Urothelium cell line (cell line): ENCODE measurements at places on chromosomes 1 and 21.

DNA sequence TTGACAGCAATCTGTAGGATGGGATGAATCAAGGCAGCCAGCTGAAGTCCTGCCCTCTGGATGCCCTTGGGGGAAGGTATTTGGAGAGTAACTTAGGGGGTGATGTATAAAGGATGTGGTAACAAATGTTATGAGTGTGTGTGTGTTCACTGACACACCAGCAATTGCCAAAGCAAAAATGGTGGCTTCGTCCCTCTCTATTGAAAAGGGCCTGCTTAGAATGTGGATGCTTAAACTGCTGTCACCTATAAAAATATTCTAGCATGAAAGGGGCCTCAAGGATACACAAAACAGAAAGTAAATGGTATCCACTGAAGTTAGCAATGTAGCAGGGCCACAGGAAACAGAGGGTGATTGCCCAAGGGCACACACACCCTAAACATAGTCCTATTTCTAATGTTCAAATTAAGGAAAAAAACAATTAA, 15.1 kb upstream of the AIM2 start:
- peak; percentile 10 for DNase-seq

- no peak for DNase-seq
These were observed 17.6 kb downstream of the LMO4 start for GRCh38 chr1:87346130-87346814.

DNA sequence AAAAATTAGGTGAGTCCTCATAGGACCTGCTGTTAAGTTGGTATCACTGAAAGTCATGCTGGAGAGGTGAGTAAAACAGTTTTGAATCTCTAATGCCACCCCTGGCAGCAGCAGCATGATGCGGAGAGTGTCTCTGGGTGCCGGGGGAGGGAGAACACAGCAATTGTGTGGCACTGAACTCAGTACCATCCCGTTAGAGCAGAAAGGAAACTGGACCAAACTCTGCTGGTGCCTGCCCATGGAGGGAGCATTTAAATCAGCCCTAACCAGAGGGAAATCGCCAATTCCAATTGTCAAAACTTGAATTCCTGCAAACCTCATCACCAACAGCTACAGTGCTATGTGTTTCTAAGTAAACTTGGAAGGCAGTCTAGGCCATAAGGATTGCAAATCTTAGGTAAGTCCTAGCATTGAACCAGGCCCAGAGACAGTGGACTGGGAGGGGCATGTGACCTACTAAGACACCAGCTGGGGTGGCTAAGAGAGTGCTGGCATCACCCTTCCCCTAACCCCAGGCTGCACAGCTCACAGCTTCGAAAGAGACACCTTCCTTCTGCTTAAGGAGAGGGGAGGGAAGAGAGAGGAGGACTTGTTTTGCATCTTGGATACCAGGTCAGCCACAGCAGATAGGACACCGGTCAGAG, 30.0 kb downstream of the CD53 start:
- DNase-seq: no peak

DNA sequence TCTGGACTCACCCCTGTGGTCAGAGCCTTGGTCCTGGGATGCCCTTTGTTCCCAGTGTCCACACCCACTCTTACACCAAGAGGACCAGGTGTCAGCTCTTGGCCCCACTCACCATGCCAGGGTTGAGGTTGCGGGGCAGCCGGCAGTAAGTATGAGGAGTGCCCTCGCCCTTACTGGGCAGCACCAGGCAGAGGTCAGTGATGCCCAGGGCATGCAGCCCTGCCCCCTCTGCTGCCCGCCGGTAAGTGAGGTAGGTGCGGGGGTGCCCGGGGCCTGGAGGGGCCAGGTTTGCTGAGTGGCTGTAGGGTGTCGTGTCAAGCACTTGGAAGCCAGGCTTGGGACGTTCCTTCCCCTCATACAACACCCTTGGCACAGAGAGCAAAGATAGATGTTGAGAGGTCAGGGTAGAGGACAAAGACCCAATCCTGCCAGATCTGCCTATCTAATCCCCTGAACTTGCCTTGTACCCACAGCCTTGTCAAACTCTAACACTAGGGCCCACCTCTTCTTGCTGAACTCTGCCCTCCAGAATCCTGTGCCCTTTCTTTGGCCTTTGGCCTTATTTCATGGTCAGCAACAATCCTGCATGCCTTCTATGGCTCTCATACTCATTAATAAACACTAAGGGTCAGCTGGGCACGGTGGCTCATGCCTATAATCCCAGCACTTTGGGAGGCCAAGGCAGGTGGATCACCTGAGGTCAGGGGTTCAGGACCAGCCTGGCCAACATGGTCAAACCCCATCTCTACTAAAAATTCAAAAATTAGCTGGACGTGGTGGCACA, 3.6 kb downstream of the DENND4B start:
- DNase-seq: no peak

DNA sequence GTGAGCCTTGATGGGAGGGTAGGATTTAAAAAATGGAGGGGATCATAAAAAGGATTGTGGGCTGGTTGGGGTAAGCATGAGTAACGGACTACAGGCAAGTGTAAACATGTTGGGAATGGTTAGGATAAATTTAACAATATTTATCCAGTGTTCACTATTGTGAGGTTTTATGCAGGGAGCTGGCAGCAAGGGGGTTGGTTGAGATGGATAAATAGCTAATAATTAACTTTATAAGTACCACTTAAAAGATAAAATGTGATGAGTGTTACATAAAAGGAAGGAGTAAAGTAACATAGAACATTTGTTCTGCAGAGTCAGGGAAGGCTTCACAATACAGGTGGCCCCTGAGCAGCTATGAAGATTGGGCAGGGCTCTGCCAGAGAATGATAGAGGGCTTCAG, 109.0 kb downstream of the NGF start:
- DNase-seq: no peak

DNA sequence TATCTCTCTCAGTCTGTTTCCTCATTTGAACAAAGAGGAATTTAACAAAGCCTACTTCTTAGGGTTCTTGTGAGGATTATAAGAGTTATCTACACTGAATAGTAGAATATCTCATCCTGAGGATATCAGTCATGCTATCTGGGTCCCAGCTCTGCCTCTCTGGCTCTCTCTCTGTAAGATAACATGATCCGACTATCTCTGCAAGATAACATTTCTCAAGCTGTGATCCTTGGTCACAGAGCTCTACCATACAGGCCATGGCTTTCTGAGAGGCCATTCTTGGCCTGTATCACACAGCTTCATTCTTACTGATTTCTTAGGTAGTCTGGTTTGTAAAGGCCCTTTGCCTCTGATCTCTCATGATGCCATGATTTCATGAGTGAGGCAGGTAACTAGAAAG, 71.0 kb upstream of the TRABD2B start:
- DNase-seq: no peak

DNA sequence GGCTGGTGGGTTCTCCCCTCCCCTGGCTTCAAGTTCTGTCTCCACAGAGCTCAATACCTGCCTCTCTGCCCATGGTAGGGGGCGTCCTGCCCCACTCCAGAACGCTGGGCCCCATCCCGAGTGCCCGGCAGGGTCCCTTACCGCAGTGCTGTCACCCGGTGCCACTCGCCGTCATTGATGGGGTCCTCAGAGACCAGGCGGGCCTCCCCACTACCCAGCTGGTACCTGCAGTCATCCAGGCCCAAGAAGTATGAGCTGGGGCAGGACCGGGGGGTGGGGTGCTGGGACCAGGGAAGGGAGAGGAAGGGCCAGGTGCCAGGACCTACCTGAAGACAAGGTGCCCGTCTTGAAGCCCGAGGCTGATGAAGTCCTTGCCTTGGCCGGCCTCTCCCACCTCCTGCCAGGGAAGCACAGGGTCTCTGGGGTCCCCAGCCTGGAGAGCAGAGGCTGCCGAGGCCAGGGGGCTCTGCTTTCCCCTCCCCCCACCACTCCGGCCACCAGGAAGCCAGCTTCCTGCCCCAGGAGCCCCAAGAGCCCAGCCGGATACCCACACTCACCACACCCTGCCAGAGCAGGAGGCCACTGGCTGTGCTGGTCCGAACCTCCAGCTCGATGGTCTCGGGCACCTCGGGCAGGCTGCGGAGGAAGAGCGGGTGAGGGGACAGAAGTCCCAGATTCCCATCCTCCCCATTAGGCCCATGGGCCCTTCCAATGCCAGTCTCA, 12.1 kb downstream of the LDLRAD2 start:
- DNase-seq: no peak

DNA sequence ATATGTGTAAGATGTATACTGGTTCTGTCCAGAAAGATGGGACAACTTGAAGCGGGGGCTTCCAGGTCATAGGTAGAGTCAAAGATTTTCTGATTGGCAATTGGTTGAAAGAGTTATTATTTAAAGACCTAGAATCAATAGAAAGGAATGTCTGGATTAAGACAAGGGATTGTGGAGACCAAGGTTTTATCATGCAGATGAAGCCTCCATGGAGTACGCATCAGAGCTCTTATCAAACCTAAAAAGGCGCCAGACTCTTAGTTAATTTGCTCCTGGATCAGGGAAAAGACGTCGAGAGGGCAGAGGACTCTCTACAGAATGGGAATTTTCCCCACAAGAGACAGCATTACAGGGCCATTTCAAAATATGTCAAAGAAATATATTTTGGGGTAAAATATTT, 23.7 kb upstream of the ETV3 start:
- no peak for DNase-seq

- peak; percentile 93 for DNase-seq
These were observed 8.9 kb downstream of the MAP1LC3C start for GRCh38 chr1:241990040-241990439.

DNA sequence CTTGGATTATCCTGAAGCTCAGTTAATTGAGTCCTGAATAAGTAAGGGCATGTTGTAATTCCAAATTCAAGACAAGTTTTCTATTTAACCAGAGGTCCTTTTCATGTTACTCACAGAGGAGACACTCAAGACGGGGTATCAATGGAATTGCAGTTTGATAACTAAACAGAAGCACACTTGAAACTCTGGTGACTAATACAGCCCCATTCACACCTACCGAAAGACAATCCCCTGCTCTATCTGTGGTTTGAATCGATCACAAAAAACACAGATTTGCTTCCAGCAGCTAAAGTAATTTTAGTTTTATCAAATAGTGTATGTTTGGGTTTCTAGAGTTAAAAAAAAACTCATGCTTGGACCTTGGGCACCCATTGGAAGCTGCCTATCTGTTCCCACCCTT, 60.4 kb downstream of the TEX35 start:
- no peak for DNase-seq

DNA sequence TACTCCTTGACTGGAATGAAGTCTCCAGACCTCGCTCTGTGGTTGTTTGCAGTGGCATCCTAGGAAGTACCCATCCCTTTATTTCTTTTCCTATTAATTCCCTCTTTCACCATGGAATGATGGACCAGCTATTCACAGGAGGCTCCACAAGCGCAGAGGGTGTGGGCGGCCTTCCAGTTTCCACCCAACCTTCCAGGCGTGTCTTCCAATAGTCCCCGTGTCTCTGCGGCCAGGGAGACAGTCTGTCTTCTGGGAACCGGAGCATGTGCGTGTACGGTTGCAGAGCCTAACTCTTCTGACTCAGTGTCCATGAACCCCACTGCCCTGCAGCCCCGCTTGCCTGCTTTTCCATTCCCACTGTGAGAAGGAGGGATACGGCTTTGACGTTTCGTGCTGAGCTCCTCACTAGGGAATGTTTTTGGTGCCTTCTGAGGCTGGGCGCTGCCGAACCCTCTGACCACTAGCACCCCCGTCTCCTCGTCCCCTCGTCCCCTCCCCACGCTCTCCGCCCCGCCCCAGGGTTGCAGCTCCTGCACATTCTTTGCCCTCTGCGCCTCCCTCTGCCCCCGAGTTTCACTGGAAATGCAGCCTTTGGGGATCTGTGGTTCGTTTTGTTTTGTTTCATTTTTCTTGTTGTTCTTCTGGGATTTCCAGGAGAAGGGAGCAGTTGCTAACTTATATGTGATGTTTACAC, 26.3 kb upstream of the FAM3B start:
- no peak for DNase-seq

GRCh38 chr1:106555571-106555970, 500.9 kb upstream of the PRMT6 start:
- no peak for DNase-seq

DNA sequence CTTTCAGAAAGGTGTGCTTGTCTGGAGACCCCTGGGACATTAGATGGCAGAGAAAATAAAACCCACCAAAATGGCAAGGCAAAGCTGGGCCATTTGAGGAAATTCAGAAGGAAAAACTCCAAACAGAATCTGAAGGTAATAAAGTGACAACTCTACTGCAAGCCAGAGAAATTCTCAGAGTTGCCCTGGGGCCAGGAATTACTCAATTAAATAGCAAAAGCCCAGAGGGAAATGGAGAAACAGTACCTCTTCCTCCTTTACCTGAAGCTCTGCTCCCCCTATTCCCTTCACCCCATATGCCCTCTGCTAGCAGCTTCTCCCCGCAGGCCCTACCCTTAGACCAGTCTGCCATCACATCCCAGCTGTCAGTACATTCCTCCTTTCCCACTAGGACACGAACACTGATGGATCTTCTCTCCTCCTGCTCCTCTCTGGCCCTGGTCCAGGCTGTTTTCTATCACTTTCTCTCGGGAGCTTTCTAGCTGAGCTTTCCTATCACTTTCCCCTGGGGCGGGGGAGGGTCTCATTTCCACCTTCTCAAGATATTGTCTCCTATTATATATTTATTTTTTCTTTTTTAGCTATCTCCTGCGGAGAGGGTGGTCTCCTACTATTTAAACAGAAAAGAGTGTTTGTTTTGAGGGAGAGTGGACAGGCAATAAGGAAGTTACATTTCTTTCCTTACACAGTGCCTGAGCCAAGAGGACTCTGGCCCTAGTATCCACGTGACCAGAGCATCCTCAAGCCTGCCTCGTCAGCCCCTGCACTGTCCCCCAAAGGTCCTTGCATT, 47.7 kb upstream of the RBM15 start:
- DNase-seq: no peak

DNA sequence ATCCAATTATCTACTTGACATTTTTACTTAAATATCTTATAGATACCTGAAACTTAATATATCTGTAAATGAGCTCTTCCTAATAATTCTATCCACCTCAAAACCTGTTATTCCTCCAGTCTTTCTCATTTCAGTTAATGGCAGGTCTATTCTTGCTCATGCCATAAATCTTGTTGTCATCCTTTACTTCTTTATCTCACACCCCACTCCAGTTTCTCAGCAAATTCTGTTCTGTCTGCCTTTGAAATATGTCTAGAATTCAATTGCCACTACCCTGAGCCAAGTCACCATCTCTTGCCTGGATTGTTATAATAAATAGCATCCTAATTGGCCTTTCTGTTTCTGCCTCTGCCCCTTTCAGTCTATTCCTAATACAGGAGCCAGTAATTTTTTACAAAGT, 105.8 kb downstream of the MAN1A2 start:
- DNase-seq: no peak

DNA sequence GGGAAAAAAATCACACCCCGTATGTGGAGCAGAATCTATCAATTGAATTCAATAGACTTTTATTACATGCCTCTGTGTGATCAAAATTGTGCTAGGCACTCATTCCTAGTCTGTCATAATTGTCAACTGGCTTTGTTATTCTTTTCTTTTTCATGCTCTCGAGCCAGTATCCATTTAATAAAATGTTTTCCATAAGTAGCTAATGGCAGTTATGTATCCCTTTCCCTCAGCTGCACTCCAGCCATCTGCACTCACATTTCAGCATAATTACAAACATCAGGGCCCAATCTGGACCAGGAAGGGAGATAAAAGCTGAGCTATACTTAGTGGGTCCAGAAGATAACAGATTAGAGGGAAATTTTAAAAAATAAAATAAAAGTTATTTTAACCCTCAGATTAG, 15.9 kb downstream of the RGS5 start:
- no peak for DNase-seq

GRCh38 chr1:226804907-226805759, 65.3 kb upstream of the PSEN2 start:
- no peak for DNase-seq

GRCh38 chr1:42847721-42848460, 1.5 kb downstream of the ZNF691 start:
- no peak for DNase-seq

GRCh38 chr1:79777481-79778219, 771.1 kb upstream of the ADGRL4 start:
- no peak for DNase-seq
